NCI-H82 (cell line): ENCODE measurements at places on chromosomes 16 and 17.
A peak's percentile ranks its signal among the peaks of the same experiment; 100 is the strongest.

DNA sequence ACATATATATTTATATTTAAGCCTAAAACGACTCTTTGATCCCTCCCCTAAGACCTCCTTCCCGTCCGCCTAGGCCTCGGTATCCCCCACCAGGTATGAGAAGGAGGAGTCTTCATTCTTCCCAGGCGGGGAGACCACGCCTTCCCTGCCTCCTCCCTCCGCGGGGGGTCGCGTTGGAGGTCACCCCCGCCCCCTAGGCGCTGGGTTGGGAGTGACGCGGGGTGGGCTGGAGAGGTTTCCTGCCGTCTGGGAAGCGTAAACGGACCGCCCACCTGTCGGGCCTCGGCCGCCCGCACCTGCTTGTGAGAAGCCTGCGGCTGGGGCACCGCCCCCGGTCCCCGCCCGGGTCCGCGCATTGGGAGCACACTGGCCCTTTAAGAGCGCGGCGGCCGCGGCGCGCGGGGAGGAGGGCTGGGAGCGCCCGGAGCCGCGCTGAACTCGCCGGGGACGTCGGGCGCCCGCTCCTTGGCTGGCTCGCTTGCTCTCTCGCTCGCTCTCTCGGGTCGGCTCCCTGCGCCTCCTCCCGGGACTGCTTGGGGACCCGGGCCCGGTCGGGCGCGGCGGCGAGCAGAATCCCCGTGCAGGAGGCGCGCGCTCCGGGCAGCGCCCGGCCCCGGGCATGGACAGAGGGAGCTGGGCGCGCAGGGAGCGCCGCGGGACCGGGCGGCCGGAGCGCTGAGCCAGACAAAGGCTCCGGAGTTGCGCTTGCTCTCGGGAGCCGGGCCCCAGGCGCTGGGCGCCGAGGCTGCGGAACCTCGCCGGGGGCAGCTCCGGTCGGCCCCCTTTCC is at the start of gene MMP15:
Gene MMP15, plus strand, starts transcription at position 404 of the 788 bp plus-strand sequence. CDS start 597 bp downstream, outside the sequence.
- peak; percentile 85 for DNase-seq

GRCh38 chr16:75495076-75495674 is at the start of gene CHST6:
TSS of gene CHST6 (minus strand) at chr16:75495441. CDS start at chr16:75479828, 15,613 bp downstream.
- DNase-seq: peak; percentile 70

DNA sequence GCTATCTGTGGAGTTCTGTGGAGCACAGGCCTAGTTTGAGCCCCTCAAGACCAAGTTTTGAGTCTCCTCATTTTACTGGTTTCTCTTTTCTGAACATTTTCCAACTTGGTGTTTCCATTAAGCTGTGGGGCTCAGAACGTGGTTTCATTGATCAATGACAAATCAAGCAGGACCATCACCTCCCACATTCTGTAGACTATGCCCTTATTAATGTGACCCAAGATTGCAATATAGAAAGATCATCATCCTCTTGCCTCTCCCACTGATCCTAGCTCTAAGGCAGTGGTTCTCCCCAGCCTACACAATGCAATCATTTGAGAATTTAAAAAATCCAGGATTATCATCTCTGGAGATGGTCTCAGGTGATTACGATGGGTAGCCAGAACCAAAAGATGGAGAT is 15.8 kb upstream of the OSGIN1 start:
- DNase-seq: no peak

GRCh38 chr17:3574231-3574630 is 16.6 kb upstream of the TRPV3 start:
- no peak for DNase-seq

- DNase-seq: peak; percentile 52
These were observed 47.0 kb downstream of the COTL1 start for GRCh38 chr16:84570739-84571403.

DNA sequence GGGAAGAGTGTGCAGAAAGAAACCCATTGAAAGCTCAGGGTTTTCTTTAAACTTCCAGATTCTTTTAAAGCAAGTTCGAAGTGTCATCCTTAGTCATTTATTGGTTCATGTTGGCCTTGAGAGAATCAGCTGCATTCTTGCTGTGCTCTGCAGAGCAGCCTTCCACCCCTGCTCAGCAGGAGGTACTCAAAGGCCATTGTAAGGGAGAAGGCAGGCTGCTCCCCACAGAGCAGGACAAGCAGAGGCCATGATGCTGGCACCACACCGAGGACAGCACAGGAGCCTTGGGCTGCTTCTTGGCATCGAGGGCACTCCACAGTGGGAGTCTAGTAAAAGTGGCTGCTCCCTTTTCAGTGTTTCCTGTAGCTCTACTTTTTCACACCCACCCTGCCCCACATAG is 29.6 kb downstream of the NMT1 start:
- no peak for DNase-seq

DNA sequence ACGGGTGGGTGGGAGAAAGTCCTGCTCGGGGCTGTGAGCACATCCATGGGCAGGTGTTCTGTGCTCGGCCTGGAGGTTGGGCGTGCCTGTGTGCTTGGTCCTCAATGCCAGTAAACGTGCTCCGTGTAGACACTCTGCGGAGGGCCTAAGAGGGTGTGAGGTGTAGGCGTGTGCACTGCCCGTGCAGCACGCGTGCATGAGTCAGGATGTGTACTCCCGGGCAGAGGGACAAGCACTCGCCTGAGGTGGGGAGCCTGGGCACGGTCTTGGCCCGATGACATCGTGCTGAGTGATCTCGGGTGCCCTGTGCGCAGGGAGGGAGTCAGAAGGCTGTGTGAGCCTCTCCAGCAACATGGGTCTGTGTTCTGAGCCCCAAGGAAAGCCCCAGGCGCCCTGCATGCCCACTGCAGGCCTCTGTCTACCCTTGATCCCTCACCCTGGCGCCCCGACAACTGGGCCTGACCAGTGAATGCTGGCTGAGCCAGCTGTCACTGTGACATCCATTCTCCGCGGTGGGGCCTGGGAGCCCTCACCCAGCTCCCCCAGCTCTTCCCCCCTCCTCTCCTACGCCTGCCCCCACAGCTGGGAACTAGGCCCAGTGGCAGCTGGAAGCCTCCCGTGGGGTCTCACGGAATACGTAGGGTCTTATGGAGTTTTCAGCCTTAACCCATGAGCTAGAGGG is 23.5 kb upstream of the NXPH3 start:
- no peak for DNase-seq

GRCh38 chr17:61251939-61252865 is 147.4 kb upstream of the TBX2 start:
- DNase-seq: no peak

GRCh38 chr17:72900654-72900971 is 191.9 kb downstream of the SLC39A11 start:
- DNase-seq: peak; percentile 49

DNA sequence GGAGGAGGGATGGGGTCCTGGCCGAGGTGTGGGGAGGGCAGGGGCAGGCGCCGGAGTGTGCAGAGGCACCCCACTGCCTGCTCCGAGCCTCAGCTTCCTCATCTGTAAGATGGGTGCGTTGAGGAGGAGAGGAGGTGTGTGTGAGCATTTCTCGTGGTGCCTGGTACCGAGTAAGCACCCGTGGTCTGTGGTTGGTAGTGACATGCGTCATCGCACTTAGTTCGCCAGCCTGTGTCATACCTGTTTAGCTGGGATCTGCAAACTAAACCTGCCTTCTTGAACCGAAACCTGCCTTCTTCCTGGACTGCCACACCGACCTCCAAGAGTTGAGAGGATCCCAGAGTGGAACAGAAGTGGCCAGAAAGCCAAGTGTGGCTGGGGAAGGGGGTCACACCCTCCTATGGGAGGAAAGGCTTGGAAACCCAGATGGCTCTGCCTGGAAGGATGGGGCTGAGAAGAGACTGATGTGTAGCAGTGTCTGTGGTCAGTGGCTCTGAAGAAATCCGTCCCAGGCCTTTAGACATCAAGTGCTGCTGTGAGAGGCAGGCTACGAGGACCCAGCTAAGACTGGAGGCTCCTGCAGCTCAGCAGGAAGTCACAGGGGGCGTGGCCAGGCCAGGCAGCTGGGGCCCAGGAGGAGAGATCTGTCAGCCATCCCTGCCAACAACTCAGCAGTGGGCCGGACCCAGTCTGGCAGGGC is 162.6 kb upstream of the PLCG2 start:
- DNase-seq: no peak

DNA sequence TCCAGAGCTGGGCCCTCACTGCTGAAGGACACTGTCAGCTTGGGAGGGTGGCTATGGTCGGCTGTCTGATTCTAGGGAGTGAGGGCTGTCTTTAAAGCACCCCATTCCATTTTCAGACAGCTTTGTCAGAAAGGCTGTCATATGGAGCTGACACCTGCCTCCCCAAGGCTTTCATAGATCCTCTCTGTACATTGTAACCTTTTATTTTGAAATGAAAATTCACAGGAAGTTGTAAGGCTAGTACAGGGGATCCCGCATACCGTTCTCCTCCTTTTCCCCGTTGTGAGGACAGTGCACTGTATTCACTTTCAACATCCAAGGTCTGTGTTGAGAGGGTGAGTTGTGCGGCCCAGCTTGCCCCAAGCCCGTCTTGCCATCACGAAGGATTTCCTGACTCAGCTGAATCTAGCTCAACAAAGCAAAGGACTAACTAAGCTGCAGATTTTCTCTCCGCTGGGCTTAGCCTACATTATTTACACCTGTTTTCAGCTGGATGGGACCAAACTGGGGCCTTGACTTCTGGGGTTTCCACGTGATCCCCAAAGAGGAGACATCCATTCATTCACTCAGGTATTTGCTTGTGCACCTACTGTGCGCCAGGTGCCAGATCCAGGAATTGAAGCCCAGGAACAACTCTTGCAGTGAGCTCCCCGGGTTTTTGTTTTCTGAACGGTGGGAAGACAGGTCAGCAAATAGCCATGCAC is 5.2 kb upstream of the TMEM235 start:
- peak; percentile 28 for DNase-seq

- no peak for DNase-seq
These were observed 95.6 kb downstream of the STXBP4 start for GRCh38 chr17:55063885-55064874.

- DNase-seq: no peak
These were observed 47.1 kb upstream of the ARL4D start for GRCh38 chr17:43351691-43352090.

DNA sequence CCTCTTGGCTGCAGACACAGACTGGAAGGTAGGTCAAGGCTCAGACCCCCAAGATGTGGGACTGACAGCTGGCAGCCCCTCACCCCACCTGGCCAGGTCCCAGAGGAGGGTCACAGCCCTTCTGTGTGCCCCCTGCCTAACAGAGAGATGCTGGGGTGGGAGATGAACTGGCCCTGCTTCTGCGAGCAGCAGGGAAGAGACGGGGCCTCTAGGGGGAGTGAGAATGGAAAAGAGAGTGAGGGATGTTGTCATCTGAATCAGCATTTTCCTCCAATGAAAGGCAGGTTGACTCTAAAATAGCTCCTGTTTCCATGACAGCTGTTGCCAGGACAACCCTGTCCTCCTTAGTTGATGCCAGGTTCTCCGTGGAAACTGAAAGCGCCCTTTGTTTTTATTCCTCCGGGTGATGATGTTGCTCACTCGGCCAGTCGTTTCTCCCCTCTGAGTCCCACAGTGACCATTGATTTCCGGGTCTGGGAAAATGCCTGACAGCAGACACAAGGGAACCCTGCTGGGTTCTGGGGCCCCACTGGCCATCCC is 4.9 kb upstream of the NDRG4 start:
- peak; percentile 76 for DNase-seq

- peak; percentile 90 for DNase-seq
These were observed at the start of gene MPG for GRCh38 chr16:77807-78443. TSS of gene MPG (plus strand) at chr16:78225. CDS start at chr16:78310, 85 bp downstream.

DNA sequence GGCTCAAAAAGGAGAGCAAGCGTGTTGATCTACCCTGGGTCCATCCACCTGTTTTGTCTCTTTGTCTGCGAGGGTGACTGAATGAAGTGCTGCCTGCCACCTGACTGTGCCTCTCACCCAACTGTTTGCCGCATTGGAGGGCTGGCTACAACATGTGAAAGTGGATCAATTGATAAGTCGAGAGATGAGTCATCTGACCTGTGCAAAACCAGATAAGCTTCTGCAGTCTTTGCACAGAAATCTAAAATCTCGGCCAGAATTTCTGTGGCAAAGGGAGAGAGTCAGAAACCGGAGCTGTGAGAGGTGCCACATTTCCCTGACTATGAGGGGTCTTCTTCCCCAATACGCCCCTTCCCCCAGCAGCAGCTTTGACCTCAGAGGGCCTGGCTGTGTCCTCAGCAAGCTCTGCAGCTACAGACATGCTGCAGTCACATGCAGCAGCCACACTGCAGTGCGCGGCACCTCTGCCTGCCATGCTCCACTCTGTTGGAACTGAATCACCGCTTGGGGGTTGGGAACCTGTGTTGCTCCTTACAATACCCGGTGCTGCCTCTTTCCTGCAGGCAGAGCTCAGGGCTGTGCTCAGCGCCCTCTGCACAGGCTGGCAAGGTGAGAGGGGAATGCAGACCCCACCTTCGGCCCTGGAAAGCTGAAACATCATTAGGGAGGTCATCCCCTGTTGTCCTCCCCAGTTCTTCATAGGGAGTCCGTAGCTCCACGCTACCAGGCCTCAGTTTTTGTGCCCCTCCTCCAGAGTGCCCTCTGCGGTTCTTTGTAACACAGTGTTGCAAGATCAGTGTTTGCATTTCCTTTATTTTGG is 16.2 kb upstream of the HAS3 start:
- DNase-seq: no peak

GRCh38 chr16:8452941-8453340 is 137.4 kb downstream of the TMEM114 start:
- DNase-seq: no peak

GRCh38 chr16:30122604-30123160 is 338 bp downstream of the MAPK3 start:
- peak; percentile 70 for DNase-seq

DNA sequence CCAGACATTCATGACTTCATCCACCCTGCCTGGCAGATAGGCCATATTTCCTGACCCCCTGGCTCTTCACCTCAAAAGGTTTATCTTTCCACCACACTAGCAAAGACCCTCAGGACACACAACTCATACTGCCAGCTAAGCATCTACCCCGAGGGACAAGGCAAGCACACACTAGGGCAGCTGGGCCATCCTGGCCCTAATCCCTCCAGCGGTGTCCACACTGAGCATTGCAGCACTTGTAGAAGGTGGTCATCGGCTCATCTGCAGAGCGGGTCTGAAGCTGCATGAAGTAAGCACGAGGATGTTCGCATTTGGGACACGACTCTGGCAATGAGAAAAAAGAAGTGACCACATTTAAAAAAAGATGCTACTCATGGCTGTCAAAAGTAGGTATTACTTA is 6.2 kb downstream of the POLR3K start:
- no peak for DNase-seq

DNA sequence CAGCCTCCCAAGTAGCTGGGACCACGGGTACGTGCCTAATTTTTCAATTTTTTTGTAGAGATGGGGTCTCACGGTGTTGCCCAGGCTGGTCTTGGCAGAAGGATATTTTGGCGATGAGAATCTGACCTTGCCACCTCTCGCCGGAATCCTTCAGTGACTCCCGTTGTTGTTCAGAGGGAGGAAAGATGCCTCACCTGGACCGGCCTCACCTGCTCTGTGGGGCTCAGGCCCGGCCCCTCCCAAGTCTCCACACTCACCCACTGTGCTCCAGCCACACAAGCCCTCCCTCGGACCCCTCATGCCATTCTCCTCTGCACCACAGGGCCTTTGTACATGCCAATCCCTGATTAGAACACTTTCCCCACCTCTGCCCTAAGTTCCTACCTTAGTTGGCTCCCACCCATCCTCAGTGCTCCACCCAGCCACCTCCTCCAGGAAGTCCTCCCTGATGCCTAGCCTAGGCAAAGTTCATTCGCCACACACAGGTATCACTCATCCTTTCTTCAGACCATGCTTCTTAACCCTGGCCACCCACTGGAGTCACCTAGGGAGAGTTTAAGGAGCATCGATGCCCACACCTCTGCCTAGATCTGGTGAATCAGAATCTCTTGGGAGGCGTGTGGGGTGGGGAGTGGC is 136.1 kb downstream of the GSG1L start:
- DNase-seq: no peak

- no peak for DNase-seq
These were observed 13.7 kb downstream of the CANT1 start for GRCh38 chr17:78995761-78996451.

- no peak for DNase-seq
These were observed 37.5 kb downstream of the TEKT3 start for GRCh38 chr17:15303851-15304250.
